ENCODE measurements at places on chromosomes 3 and 15.
A peak's percentile ranks its signal among the peaks of the same experiment; 100 is the strongest.

GRCh38 chr15:92061511-92062195, 208.1 kb downstream of the SLCO3A1 start:
- no peak for DNase-seq

- no peak for DNase-seq
Observed at GRCh38 chr3:16343101-16343500, 78.1 kb downstream of the OXNAD1 start.

- DNase-seq, result peak; percentile 41
Observed at GRCh38 chr3:53227993-53228885, 27.6 kb downstream of the TKT start.

GRCh38 chr3:72157748-72158638, 373.0 kb upstream of the PROK2 start:
- DNase-seq, result no peak

GRCh38 chr3:180181387-180181786, 144.7 kb upstream of the PEX5L start:
- DNase-seq, result no peak

- peak; percentile 17 for DNase-seq
Observed at GRCh38 chr3:149021830-149022229, 30.5 kb downstream of the GYG1 start.

DNA sequence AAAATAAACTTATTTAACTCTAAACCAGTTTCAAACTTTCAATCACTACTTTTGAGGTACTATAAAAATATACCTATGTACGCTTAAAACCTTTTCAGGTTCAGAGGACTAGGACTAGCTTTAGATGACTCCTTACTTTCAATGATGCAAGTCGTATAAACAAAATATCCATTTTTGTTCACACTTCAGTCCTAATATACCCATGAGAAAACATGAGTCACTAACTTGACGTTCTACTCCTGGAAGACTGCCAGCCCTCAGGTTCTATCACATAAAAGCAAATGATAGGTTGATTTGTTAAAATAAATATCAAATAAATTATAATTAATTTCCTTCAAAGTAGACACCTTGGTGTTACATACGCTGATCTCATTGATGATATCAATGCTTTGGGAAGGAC, 10.6 kb upstream of the P3H2 start:
- no peak for DNase-seq

GRCh38 chr3:4906107-4906621, 73.1 kb upstream of the BHLHE40 start:
- DNase-seq, result no peak

- DNase-seq, result no peak
Observed at GRCh38 chr3:144915202-144915601, 943.6 kb downstream of the DIPK2A start.

DNA sequence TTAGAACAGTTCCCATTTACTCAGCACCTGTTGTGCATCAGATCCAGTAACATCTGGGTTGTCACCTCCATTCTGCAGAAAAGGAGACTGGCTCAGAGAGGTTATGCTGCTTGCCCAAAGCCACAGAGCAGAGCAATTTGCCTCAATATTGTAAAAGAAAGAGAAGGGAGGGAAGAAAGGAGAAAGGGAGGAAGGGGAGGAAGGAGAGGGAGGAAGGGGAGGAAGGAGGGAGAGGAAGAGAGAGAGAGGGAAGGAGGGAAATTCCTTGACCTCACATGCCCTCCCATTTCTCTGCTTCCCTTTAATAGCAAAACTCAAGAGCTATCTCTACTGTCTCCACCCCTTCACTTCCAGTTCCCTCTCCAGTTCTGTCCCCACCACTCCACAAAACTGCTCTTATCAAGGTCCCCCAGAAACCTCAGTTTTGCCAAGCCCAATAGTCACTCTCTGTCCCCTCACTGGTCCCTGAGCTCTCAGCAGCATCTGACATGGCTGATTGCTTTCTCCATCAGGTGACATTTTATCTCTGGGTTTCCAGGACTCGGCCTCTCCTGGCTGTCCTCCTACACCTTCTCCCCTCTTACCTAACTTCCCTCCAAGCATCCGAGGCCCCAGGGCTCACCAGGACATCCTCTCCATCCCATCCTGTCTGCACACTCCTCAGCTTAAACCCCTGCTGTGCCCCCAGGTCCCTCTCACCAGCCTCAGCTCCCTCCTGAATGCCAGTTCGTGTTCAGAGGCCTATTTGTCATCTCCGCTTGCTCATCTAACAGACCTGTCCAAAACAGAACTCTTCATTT, 104.7 kb upstream of the LINGO1 start:
- no peak for DNase-seq

DNA sequence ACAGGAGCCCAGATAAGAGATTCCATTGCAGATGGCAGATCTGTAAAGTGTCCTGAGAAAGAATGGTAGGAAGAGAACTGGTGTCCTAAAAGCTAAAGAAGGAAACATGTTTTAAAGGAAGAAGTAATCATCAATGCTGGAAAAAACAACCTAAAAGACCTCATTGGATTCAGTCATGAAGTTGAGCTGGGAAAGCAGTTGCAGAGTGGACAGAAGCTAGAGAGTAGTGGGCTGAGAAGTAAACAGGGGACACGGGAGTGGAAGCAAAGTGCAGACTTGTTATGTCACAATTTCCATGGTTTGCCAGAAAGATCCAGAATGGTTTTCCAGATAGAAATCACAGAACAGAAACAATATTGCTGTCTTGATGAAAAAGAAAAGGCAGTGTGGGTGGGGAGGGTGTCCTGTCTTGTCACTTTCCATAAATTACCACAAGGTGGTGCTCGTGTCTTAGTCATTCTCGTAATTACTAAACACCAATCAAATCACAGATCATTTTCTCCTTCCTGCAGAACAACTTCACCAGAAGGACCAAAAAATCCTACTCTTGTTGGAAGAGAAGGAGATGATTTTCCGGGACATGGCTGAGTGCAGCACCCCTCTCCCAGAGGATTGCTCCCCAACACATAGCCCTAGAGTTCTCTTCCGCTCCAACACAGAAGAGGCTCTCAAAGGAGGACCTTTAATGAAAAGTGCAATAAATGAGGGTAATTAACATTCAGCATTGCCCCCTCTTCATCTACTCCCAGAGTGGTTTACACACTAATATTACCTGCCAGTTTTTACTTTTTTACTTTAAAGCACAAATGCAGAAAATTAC, 64.5 kb downstream of the KLHL25 start:
- peak; percentile 73 for DNase-seq

GRCh38 chr15:96107916-96108315, 222.6 kb upstream of the NR2F2 start:
- DNase-seq, result no peak

DNA sequence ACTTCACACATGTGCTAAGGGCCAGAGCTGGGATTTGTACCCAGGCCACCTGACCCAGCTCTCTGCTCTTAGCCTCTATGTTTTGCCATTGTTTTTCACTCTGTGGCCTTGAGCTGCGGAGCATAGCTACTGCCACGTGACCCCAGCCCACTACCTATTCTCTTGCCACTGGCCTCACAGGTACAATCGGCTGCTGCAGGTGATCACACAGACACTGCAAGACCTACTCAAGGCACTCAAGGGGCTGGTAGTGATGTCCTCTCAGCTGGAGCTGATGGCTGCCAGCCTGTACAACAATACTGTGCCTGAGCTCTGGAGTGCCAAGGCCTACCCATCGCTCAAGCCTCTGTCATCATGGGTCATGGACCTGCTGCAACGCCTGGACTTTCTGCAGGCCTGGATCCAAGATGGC, 46.2 kb downstream of the SEMA3G start:
- no peak for DNase-seq

Data from H7 (cell line).